Suppressor macrophage treated with lipopolysaccharide for 1 hour (primary cell): ENCODE measurements at places on chromosomes 11 and 22.

GRCh38 chr22:49522582-49523373 lies 304.9 kb downstream of the BRD1 start:
- DNase-seq = no peak

DNA sequence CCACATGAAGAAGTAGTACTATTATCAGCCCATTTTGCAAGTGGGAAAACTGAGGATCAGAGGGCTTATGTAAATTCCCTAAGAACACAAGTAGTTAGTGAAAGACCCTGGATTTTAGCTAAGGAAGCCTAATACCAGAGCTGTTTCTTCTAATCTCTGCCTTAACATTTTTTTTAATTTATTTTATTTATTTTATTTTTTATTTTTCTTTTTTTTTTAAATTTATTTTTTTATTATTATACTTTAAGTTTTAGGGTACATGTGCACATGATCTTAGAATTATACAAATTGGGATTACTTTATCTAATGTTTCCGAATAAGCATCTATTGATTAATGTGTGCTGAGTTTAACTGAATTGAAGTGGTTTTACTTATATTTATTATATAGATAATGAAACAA lies 1015.3 kb downstream of the LRRC4C start:
- DNase-seq = no peak

- no peak for DNase-seq
Measured at GRCh38 chr22:41951898-41952474, at the start of gene SMIM45. SMIM45 (plus strand) TSS chr22:41952150.

GRCh38 chr22:47012589-47013370 lies 250.3 kb downstream of the TBC1D22A start:
- no peak for DNase-seq

DNA sequence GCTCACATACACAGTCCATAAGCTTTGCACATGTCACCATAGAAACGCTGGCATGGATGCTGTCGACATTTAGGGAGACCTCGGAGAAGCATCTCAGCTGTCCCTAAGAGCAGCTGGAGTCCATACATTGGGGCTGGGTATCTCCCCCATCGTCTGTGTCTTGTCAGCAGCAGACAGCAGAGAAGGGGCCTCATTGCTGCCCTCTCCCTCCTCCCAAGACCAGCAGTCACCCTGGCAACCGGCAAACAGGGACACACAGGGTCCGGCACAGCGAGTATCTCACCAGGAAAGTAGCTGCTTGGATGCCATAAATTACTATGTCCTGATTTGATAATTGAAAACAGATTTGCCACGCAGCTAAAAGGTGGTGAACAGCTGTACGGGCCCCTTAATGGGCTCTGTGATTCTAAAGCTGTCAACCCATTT lies 84.4 kb downstream of the CD44 start:
- no peak for DNase-seq

GRCh38 chr11:15563054-15563453 lies 448.3 kb downstream of the INSC start:
- no peak for DNase-seq

- DNase-seq = no peak
Measured at GRCh38 chr11:69931994-69932910, 113.0 kb upstream of the FGF3 start.

DNA sequence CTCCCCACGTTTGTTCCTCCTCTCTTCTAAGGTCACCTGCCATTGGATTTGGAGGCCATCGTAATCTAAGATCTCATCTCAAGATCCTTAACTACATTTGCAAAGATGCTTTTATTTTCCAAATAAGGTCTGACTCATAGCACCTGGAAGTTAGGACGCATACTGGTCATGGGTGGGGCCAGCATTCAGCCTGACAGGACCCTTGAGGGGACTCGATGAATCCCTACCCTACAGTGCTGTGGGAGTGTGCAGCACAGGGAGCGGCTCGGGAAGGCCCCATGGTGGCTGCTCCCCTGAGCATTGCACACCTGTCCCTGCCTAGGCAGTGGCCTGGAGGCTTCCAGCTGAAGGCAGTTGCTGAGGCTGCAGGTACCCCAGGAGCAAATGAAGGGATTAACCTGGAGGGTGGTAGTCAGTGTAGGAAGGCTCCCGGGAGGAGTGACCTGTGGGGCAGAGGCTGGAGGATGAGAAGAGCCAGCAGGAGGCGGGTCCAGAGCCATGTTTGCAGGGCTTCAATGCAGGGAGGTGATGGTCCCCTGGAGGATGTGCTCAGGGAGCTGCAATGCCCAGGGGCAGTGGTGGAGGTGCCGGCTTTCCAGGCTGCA lies 362.2 kb downstream of the CTTN start:
- DNase-seq = no peak

DNA sequence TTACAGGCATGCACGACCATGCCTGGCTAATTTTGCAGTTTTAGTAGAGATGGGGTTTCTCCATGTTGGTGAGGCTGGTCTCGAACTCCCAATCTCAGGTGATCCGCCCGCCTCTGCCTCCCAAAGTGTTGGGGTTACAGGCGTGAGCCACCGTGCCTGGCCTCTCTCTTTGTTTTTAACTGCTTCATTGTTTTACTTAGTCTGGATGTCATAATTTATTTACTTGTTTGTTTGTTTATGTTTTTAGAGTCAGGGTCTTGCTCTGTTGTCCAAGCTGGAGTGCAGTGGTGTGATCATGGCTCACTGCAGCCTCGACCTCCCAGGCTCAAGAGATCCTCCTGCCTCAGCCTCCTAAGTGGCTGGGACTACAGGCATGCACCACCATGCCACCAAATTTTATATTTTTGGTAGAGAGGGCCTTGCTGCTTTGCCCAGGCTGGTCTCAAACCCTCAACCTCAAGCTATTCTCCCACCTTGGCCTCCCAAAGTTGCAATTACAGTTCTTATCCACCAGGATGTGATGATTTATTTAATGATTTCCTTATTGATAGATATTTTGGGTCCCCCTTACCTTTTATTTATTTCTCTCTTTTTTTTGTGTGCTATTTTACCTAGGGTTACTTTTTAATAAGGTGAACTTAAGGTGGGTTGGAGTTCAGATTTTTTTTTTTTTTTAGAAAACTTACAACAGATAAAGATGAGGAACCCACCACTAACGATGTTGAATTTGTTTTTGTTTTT lies 52.6 kb upstream of the ADA2 start:
- no peak for DNase-seq

- DNase-seq = no peak
Measured at GRCh38 chr11:87463486-87464102, 425.9 kb downstream of the TMEM135 start.

- no peak for DNase-seq
Measured at GRCh38 chr11:7645206-7645605, 28.1 kb downstream of the CYB5R2 start.

- DNase-seq = no peak
Measured at GRCh38 chr11:78310500-78310909, 107.1 kb downstream of the GAB2 start.

- DNase-seq = no peak
Measured at GRCh38 chr22:26958378-26958777, 301.0 kb downstream of the MIAT start.

DNA sequence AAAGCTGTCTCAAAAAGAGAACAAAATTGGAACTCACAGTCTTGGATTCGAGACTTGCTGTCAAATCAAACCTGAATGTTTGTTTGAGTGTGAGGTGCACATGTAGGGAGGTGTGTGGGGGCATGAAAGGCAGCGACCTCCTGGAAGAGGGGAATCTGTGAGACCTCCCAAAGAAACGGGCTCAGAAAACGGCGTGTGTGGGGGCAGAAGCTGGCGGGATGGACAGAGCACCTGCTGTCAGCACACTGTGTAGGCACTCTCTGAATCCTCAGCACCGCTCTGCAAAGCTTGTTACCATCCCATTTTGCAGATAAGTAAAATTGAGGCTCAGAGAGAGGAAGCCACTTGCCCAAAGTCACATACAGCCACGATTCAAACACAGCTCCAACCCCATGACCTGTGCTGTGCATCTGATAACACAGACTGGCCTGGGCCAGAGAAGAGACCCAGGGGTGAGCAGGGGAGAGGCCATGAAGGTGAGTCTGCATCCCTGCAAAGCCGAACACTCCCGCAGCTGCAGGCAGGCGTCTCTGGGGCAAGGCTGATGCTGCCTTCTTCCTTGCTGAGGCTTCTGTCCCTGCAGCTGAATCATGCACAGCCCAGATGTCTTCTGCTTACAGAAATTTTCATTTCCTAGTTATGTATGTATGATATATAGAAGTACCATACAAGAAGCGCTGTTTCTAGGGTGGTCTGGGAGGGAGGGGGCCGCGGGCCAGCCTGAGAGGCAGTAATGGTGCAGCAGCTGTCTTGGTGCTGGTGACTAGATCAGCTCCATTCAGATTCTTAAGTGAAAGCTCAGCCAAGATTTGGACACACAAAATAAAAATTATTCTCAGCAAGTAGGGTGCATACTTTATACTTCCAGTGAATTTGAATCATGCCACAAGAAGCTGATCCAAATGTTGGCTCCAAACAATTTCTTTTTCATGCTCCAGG lies 67.3 kb upstream of the SHISAL1 start:
- DNase-seq = no peak

DNA sequence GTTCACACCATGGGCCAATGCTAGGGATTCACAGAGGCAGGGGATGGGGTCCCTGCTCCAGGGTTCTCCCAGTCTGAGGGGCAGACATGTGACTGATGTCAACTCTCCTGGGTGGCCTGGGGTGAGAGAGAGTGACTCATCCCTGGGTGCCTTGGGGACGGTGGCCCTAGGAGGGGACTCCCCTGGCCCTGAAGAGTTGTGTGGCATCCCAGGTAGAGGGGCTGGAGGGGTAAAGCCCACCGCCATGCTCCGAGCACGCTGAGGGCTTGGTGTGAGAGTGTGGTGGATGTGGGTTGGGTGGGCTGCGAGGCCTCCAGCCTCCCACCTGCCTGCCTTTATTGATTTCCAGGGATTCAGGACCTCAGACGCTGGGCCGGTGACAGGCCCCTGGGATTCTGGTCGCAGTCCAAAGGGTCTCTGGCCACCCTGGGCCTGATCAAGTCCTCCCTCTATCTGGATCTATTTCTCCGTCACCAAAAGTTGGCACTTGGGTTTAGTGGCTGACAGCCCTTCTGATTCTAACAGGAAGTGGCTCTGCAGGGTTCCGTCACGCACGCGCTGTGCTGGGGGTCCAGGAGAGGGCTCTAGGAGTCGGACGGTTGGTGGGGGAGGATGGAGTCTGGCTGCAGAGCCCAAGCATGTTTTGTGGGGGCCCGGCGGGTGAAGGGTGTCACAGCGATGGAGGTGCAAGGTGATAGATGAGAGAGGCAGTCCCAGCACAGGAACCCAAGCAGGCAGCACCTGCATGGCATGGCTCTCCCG lies 27.3 kb upstream of the WNT7B start:
- no peak for DNase-seq

- DNase-seq = no peak
Measured at GRCh38 chr22:20392983-20393704, 807 bp upstream of the ZNF74 start.

GRCh38 chr11:62402226-62402959 lies 16.4 kb upstream of the SCGB1A1 start:
- peak; percentile 80 for DNase-seq
